AG08396 (cell line): ENCODE measurements at places on chromosomes 7 and 10.

DNA sequence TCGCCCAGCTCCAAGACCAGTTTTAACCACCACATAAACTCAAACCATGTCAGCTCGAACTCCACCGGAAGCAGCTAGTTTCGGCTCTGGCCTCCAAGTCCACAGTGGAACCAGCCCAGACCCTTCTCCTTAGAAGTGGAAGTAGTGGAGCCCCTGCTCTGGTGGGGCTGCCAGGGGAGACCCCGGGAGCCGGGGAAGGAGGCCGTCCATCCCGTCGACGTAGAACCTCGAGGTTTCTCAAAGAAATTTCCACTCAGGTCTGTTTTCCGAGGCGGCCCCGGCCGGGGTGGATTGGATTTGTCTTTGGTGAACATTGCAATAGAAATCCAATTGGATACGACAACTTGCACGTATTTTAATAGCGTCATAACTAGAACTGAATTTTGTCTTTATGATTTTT, 87.5 kb downstream of the RGS10 start:
- DNase-seq = no peak

DNA sequence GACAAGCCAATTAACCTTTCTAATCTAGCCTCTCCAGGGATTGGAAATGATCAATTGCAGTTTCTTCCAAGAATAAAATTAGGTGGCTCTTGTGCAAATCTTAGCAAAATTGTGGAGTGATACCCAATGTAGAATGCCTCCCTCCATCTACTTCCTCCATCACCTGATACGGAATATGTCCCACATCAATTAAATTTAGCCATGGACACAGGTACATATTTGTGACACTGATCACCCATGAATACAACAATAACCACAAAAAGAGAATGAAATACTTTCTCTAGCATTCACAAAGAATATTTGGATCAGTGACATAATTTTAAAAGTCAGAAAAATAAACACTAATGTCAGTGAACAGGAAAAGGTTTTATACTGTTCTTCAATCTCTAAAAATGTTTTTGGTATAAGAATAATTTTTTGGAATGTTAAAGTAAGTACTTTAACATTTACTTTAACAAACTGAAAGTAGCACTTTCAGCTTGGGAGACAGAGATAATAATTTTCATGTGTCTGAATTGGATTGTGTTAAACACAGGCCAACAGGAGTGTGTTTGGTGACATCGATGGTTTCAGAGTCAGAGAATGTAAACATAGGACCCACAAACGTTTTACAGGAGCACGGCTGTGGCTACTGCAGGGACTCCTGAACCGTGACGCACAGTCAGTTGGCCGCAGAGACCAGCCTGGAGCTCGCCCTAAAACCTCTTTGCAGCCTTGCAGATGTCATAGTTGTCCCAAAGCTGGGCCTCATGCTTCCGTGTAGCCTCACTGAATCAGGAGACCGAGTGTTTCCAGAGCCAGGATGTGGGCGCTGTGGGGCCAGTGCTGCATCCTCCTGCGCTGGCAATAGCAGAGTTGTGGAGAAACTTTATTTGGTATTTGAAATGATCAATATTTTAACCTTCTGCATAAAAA, 7.2 kb downstream of the RBM20 start:
- peak; percentile 82 for DNase-seq

GRCh38 chr7:149050941-149051340, 22.6 kb upstream of the PDIA4 start:
- no peak for DNase-seq

- peak; percentile 49 for DNase-seq
Observed at GRCh38 chr10:125015356-125015944, 73.5 kb downstream of the ZRANB1 start.

- peak; percentile 77 for DNase-seq
Observed at GRCh38 chr7:30412782-30413504, 65.6 kb downstream of the NOD1 start.

DNA sequence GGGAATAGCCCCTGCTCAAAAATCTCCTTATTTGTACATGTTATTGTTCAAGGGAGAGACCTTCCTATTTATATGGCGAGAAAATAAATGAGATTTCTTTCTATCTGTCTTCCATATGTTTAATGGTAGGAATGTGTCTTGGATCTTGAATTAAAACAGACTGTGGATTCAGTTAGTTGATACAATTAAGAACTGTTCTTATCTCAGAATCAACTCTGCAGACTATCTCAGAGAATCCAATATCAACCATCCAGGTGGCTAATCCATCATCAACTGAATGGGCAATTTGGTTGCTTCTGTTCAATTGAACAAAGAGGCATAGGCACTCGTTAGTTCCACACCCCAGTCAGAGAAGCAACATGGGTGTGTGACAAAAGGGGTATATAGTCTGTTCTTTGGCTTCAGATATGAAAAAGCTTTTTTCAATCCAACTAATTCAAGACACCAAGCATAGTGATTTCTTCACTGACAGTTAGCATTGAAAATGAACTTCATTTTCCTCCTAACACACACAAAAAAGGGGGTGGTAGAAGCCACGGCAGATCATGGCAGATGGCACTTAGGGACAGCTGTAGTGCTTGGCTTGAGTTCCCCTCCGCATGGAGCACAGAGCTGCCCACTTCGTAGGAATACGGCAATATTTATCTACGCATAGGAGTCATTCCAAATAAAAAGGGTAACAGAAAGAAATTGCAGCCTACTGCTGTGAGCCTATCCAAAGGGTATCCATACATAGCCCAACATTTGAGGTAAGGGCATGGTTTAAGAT, 135.9 kb downstream of the KIAA1217 start:
- DNase-seq = no peak

GRCh38 chr10:116765648-116766081, 23.3 kb upstream of the HSPA12A start:
- peak; percentile 40 for DNase-seq

DNA sequence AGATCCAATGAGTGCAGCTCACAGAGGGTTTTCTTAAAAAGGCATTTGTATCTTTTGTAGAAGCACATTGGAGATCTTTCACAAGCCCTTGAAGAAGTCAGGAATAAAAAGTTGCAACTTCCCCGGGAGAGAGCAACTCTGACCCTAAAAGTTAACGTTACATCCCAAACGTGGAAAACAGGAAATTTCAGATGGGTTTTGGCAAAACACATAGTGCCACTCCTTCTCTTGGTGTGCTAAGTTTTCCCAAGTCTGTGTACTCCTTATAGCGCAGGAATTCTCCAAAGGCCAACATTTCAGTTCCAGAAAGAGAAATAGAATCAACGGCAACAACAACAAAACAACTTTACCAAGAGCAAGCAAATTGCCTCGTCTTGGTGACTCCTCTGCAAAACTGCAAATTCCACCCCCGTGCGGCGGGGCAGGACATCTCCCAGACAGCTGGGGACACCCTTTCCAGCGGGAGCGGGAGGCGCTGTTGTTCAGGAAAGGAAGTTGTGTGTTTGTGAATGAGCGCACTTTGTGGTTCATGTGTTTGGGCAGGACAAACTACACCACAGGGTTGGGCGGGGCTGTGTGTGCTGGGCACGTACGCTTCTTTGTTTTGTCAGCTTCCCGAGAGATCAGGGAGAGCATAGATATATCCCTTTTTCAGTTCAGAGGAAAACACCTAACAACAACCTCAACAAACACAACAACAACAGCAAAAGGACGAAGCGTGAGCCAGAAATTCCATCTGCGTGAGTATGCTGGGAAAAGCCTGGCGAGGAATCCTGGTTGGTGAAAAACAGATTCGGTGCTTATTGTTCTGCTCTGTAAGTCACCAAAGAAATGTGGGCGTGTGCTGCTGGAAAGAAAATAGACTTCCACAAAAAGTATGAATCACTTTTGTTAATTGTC, 294.7 kb upstream of the PITRM1 start:
- DNase-seq = peak; percentile 52

- peak; percentile 64 for DNase-seq
Observed at GRCh38 chr10:73899423-73899822, 11.5 kb upstream of the PLAU start.

DNA sequence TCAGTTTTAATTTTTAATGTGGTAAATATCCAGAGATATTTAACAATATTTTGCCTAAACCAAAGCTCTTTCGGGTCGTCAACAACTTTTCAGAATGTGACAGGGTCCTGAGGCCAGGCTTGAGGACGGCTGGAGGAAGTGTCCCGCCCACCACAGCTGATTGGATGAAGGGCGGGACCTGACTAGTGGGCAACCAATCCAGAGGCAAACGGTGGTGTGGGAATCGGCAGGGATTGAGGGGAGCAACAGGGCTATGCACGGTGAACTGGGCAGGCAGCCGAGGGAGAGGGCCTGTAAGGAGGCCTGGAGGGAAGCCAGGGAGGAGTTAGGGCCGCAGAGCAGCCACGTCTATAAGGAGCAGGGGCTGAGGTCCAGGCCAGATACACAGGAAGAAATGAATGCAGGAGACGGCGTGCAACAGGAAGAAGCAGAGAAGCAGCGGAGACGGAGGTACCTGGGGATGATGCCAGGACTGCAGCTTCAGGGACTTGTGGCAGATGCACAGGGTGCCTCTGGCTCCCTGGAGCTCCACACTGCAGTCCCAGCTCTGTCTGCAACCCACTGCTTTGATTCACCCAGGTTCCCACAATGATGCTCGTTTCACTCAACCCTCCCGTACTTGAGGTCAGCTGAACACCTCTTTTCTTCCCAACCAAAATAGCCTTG, 46.1 kb upstream of the ZMIZ1 start:
- peak; percentile 58 for DNase-seq

GRCh38 chr7:50676740-50677637, 105.7 kb downstream of the GRB10 start:
- no peak for DNase-seq

GRCh38 chr7:142602183-142602582, 147.1 kb upstream of the PRSS1 start:
- no peak for DNase-seq

DNA sequence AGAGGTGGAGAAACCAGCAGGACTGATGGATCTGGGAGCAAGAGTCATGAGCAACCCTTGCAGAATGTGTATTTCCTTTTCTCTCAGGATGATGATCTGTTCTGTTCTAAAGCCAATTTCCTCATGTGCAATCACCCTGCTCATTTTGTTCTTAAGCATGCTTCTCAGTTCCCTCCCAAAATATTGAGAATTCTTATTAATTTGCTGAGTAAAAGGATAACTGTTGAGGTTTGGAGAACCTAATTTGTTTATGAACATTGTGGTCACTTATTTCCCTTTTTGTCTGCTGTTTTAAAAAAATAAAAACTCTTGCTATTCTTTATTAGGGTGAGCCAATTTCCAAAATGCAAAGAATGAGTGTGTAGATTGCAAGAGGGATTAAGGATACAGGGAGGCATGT, 106.8 kb downstream of the APBB1IP start:
- DNase-seq = no peak

DNA sequence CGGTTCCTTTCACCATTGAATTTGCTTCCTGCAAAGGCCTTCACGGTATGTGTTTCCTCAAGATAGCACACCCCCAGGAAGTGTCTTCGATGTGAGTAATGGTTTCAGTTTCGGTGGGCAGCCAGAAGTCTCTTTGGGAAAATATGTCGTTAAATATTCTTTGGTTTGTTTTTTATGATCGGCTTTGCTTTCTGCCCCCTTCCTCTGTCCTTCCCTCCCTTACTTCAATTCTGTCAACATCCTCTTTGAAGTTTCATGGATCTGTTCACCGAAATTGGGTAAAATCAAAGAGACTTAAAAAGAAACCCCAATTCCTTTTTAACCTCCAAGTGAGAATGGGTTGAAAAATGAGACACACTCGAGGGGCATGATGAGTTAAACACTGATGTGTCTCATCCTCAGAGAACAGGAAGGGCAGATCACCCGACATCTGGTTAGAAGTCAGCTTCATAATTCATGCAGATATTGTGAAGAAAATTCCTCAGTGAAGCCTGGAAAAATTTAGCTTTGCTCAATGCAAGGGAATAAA, 170.8 kb upstream of the HABP2 start:
- DNase-seq = peak; percentile 42

GRCh38 chr7:41046221-41046761, 656.6 kb downstream of the INHBA start:
- no peak for DNase-seq

- DNase-seq = no peak
Observed at GRCh38 chr10:77359287-77359691, 278.3 kb downstream of the KCNMA1 start.
